ENCODE measurements at places on chromosomes 3 and 15.

- no peak for DNase-seq
These were observed 2.4 kb upstream of the SEC62 start for GRCh38 chr3:169964176-169964575.

- peak; percentile 43 for DNase-seq
These were observed 513 bp downstream of the CLASP2 start for GRCh38 chr3:33717616-33717865.

DNA sequence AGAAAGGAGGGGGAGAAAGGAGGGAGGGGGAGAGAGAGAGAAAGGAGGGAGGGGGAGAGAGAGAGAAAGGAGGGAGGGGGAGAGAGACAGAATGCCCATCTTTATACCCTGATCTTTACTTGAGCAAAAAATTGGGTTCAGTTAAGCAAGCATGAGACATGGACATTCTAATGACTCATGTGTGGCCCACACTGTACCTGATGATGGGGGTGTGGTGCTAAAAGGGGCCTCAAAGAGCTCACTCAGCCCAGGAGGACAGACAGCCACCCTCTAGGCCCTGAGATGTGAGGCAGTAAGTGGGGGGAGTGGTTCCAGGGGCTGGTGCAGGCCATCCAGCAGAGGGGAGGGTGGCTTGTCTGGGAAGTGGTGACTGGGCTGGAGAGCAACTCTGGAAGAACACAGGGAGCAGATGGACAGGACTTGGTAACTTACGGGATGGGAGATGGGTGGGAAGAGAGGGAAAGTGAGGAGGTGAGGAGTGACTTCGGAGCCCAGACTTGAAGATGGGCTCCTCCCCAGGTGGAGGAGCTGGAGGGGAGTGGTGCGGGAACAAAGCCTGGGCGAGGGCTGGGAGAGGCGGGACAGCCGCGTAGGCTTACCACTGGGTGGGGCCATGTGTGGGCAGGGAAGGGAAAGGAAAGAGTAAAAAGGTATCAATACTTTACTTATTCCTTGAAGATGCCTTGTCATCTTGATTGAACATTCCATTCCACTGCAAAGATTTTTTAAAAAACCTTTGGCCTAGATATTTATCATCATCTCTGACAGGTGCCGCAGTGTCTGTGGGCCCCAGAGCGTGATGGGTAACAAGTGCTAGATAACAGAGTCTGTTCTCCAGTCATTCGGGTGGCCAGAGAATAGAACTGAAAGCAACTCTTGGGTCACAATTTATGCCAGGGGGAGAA lies 32.3 kb downstream of the TSPAN3 start:
- DNase-seq: no peak

GRCh38 chr3:15495461-15496340 lies 25.8 kb downstream of the COLQ start:
- no peak for DNase-seq

- no peak for DNase-seq
These were observed 336.0 kb upstream of the TRIM42 start for GRCh38 chr3:140341817-140342403.

GRCh38 chr3:195013411-195014361 lies 257.3 kb downstream of the XXYLT1 start:
- no peak for DNase-seq

DNA sequence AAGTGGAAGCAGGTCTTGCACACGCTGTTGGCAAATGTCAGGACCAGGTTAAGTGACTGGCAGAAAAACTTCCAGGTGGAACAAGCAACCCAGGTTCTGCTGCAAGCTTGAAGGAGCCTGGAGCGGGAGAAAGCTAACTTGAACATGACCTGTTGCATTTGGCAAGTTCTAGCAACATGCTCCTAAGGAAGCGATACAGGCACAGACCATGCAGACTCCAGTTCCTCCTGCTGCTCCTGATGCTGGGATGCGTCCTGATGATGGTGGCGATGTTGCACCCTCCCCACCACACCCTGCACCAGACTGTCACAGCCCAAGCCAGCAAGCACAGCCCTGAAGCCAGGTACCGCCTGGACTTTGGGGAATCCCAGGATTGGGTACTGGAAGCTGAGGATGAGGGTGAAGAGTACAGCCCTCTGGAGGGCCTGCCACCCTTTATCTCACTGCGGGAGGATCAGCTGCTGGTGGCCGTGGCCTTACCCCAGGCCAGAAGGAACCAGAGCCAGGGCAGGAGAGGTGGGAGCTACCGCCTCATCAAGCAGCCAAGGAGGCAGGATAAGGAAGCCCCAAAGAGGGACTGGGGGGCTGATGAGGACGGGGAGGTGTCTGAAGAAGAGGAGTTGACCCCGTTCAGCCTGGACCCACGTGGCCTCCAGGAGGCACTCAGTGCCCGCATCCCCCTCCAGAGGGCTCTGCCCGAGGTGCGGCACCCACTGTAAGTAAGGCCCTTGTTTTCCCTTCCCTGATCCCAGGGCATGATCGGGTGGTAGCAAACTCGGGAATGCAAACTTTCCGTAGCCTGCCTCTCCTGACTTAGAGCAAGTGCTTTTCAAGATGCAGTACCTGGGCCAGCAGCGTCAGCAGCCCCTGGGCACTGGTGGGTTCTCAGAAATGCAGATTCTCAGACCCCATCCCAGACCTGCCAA lies 759 bp downstream of the GALNT15 start:
- DNase-seq: no peak

- no peak for DNase-seq
These were observed 181.4 kb downstream of the GAP43 start for GRCh38 chr3:115804713-115805119.

GRCh38 chr15:26235864-26236263 lies 372.7 kb upstream of the ATP10A start:
- no peak for DNase-seq

- no peak for DNase-seq
These were observed 13.7 kb downstream of the FOXB1 start for GRCh38 chr15:60017538-60018520.

DNA sequence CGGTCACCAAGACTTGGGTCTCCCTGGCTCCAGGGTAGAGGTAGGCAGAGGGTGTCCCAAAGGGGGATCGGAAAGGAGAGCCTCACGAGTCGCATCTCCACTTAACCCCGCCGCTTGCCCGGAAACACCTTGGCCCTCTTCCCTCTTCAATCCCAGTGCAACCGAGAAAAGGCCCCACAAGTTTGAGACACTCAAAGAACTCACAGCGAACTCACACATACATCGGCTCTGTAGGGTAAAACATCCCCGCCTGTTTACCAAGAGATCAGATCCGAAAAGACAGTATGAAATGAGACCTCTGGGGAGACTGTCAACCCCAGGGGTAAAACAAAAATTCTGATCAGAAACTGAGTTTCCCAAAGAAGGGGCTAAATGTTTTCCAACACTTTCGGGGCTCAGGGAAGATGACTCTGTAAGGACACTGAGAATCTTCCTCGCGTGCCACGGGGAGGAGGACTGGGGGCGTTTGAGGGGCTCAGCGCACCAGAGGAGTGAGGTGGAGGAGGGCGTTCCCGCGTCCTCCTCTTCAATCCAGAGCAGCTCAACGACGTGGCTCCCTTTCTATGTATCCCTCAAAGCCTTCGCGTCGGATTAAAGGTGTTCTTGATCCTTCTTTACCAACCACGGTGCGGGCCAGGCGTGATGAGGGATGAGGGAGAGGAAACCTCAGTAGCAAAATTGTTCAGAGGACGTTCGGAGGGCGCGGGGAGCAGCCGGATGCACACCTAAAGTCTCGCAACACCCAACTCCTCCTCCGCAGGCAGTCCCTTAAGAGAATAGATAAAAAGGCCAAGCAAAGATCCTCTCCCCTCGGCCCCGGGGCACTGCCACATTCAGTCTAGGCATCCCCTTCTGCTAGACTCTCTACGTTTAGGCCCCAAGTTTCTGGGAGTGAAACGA lies 3.7 kb downstream of the WNT5A start:
- DNase-seq: no peak

GRCh38 chr15:65942436-65942835 lies 73.1 kb downstream of the RAB11A start:
- no peak for DNase-seq

GRCh38 chr15:88322461-88322860 lies 65.9 kb upstream of the NTRK3 start:
- no peak for DNase-seq

- DNase-seq: no peak
These were observed 104.8 kb downstream of the PLCH1 start for GRCh38 chr3:155640098-155640497.

DNA sequence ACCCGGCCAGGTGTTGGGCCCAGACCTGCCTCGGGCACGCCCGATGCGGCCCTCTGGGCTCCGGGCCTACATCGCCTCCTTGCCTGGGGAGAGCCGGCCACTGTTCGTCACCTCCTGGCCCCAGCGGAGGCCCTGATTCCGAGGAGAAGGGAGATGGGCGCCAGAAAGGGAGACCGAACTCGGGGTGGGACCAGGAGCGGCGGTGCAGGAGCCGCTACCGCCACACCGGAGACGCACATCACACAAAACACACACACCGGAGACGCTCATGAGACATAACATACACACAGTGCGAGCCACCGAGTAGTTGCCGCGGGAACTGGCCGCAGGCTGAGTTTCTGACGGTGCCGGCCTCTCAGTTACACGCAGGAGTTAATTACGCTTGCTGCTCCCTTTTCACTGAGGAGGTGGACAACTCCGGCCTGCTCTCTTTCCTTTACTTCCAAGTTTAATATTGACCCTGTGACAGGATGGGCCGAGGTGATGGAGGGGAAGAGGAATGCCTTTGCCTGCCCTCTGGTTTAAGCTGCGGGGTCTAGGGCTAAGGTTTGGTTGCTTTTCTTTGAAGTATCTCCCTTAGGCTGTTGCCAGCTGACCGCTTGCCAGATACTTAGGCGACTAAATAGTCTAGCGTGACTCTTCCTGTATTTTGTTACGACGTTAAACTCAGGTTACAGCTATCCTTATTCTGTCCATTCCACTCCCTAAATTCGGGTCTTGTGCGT lies 570 bp downstream of the PCNP start:
- DNase-seq: no peak

GRCh38 chr15:34608517-34608916 lies 25.1 kb upstream of the GOLGA8B start:
- no peak for DNase-seq

- no peak for DNase-seq
These were observed 50.2 kb upstream of the GMNC start for GRCh38 chr3:190912736-190913135.

GRCh38 chr3:38738630-38739395 lies 77.2 kb downstream of the SCN10A start:
- peak; percentile 29 for DNase-seq

DNA sequence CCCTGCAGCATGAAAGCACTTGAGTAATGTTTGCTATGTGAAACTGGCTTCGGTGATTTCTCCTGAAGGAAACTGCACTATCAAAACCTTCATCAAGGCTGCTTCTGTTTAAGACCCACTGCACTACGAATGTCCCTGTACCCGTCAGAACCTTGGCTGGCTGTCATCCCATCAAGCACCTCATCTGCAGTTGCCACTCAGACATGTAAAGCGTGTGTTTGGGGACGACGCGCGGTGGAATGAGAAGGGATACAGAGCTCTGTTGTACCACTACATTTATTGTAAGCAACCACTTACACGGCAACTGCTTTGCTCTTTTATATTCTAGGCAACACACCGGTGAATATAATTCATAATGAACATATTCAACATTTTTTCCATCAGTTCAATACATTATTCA lies 147.6 kb downstream of the TIGIT start:
- DNase-seq: no peak

GRCh38 chr3:53593611-53594010 lies 99.2 kb downstream of the CACNA1D start:
- no peak for DNase-seq

- DNase-seq: no peak
These were observed 250.7 kb upstream of the ROBO2 start for GRCh38 chr3:76789237-76789636.

- DNase-seq: no peak
These were observed 17.9 kb downstream of the TMEM40 start for GRCh38 chr3:12741209-12741608.
